ENCODE measurements at places on chromosomes 12 and 14. TPM values are rescaled to one million over a fixed set of nuclear protein-coding genes. Genes with fewer than 3 reads are reported as not detected.

The FAM234B gene
- total RNA-seq: 12.2 TPM

The TXNRD1 gene
- total RNA-seq: 703 TPM

The AICDA gene
- not detected for total RNA-seq

The MAP1LC3B2 gene
- total RNA-seq: 0.19 TPM

The SYT10 gene
- total RNA-seq: not detected

The LBHD2 gene
- not detected for total RNA-seq

DNA sequence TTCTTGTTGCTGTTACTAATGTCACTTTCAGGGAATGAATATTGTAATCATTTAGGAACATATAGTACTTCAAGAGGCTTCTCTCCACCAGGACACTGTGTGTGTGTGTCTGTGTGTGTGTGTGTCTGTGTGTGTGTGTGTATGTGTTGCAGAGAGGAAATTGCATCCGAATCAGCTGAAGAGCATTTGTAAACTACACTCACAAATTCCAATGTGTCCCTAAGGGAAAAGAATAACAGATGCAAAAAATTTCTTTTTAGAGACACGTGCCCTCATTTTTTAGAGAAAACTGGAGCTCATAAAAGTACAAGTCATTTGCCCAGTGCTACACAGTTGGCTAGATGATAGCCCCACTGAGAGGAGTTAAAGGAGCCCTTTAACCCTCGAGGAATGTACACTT lies 168.8 kb downstream of the ANO4 start:
- DNase-seq: no peak

DNA sequence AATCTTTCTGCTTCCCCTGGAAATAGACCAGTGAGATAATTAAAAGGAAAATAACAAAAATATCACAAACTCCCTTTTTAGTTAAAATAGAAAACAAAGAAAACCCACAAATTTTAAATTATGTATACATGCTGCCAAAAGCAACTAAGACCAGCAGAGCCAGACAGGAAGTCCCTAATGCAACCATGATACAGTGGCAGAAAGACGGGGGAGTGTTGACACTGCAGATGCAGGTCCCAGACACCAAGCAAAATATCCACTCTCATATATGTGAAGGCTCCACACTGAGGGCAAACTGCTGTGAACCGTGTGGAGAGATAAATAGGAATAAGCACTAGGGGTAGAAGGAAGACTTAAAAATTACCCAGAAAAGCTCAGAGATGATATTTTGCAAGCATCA lies 401.0 kb downstream of the BTG1 start:
- DNase-seq: no peak

DNA sequence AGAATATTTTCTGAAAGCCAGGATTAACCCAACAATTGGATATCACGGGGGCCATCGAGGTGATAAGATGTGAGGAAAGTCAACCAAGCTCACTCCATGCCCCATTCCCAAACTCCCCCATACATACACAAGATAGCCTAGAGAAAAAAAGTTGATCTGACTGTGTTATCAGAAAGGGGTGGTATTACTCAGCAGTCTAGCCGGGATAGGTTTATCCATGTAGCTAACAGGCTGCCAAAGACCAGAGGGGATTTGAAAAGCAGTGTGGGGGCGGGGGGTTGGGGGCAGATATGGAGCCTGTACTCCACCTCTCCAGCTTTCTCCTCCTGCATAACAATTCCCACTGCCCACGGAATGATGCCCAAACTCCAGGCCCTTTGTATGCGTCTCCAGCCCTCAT lies 13.2 kb upstream of the MAP1LC3B2 start:
- no peak for DNase-seq

- no peak for DNase-seq
These were observed 57.9 kb downstream of the PPM1H start for GRCh38 chr12:62876938-62877548.

- peak; percentile 58 for DNase-seq
These were observed 48.5 kb upstream of the CSRP2 start for GRCh38 chr12:76927170-76927784.

DNA sequence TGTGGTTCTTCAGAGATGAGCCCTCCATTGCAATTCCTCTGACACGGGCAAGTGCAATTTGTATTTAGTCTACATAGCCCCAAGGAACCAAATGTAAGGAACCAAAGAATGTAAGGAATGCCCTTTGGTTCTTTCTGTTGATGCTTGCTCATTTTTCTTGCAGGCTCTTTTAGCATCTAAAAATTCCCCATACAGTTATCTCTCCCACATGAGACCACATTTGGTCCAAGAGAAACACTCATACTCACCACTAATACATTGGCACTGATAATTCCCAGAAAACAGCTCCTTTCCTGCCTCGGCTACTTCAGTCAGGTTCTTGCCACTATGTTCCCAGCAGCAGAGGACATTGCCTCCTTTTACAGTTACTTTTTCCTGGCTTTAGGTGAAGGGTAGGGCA lies 332.6 kb downstream of the AEBP2 start:
- no peak for DNase-seq

DNA sequence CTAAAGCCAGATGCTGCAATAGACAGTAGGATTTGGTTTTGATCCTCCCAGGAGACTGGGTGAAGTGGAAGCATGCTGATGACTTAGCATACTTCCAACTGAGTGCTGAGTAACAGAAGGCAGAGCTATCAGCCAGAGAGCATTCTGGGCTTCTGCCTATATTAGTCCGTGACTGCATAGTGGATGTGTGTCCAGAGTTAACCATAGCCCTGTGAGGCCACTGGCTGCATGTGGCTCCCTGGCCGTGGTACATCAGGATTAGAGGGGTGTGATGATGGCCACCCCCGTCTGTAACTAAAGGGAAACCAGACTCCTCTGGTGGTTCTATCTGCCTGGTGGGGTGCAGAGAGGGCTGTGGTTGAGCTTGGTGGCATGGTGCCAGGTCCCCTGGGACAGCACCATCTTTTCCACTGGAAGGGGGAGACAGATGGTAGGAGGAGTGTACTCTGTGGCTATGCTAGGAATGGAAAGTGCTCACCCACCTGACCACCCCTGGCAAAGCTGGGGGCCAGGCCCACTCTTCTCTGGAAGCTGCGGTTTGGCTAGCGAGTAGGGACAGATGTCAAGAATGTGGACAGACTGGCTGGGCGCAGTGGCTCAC lies 27.4 kb downstream of the ABCD4 start:
- no peak for DNase-seq
